ENCODE measurements at places on chromosomes 6 and 20.

DNA sequence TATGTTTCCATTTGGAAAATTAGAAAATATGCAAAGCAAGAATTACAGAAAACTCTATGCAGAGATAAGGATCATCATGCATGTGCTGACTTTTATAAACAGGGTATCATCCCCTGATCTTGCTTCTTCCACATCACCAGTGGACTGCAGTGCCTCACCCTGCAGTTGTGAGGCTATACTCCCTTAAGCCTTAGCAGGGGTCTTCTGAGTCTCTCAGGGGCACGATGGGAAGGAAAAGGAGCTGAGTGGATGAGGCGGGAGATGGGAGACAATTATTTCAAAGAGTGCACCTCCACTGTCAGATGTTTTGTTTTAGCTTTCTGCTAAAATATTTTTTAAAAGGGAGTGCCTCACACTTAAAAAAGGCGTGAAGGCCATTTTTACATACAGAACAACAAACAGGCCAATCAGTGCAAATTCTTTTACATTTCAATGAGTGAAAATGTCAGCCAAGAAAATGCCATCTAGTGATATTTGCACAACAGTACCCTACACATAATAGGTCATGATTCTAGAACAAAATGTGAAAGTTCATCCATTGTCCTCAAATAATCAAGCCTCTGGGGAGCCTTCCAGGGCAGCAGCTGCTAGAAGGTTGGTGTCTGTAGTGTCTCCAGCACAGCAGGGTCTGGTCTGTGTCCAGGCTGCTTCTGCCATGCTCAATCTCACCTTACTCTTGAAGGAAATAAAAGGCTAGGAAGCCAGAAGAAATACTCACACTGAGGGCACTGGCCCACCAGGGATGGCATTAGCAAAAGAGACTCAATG lies 13.2 kb upstream of the SERPINB9 start:
- no peak for DNase-seq

- no peak for DNase-seq
These were observed 700.6 kb downstream of the HACE1 start for GRCh38 chr6:104159045-104159618.

DNA sequence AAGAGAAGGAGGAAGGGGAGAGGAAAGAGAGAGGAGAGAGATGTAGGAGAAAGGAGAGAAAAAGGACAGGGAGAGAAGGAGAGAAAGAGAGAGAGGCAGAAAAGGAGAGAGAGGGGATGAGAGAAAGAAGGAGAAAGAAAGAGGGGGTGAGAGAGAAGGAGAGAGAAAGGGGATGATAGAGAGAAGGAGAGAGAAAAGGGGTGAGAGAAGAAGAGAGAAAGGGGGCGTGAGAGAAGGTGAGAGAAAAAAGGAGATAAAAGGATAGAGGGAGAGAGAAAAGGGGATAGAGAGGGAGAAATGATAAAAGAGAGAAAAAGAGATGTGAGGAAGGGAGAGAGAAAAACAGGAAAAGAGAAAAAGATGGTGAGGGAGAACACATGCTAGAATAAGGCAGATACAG lies 933.4 kb downstream of the KIF16B start:
- DNase-seq, result no peak

GRCh38 chr6:113402544-113402943 lies 454.6 kb upstream of the MARCKS start:
- DNase-seq, result no peak
